ENCODE measurements at places on chromosomes 2 and 18. TPM values are rescaled to one million over a fixed set of nuclear protein-coding genes. Genes with fewer than 3 reads are reported as not detected.
A peak's percentile ranks its signal among the peaks of the same experiment; 100 is the strongest.

NAGK gene
- total RNA-seq: 87.1 TPM

- H3K27me3 ChIP-seq: peaks cover 44% of the 10 kb centered on the region
- H3K4me1 ChIP-seq: peaks cover 6% of the 10 kb centered on the region
- H3K4me3 ChIP-seq: no peak overlapping the region
- no peaks in the 10 kb centered on the region for H3K36me3 ChIP-seq
- H3K27ac ChIP-seq: no peak overlapping the region
Observed at GRCh38 chr2:11556101-11556806, 22.4 kb downstream of the GREB1 start.

CDH20 gene
- 0.14 TPM for total RNA-seq

LIMS2 gene
- total RNA-seq: 24.9 TPM

- H3K4me1 ChIP-seq: peaks cover 29% of the 10 kb centered on the region
- H3K27me3 ChIP-seq: no peaks in the 10 kb centered on the region
- peaks cover 49% of the 10 kb centered on the region for H3K36me3 ChIP-seq
- H3K27ac ChIP-seq: peak overlapping the region; percentile 3
Observed at GRCh38 chr2:69615969-69616368, 27.6 kb downstream of the AAK1 start.

- no peak for DNase-seq
- H3K27me3 ChIP-seq: peaks cover 79% of the 10 kb centered on the region
- H3K27ac ChIP-seq: no peak overlapping the region
- H3K36me3 ChIP-seq: no peaks in the 10 kb centered on the region
- peaks cover 4% of the 10 kb centered on the region for H3K4me1 ChIP-seq
- H3K4me3 ChIP-seq: no peak overlapping the region
Observed at GRCh38 chr2:219001100-219001576, 7.9 kb upstream of the CRYBA2 start.

PRADC1 gene
- total RNA-seq: 11.6 TPM

DNA sequence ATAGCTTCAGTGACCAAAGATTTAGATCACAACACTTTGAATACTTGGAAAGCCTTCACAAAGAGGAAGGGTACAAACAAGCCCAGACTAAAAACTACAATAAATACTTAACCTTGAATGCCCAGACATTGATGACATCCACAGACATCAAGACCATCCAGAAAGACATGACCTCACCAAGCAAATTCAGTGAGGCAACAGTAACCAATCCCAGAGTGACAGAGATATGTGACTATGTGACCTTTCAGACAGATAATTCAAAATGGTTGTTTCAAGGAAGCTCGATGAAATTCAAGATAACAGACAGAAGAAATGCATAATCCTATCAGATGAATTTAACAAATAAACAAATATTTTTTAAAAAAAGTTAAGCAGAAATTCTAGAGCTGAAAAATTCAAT is 19.9 kb upstream of the EVA1A start:
- H3K4me3 ChIP-seq: no peak overlapping the region
- no peak overlapping the region for H3K27ac ChIP-seq

DNA sequence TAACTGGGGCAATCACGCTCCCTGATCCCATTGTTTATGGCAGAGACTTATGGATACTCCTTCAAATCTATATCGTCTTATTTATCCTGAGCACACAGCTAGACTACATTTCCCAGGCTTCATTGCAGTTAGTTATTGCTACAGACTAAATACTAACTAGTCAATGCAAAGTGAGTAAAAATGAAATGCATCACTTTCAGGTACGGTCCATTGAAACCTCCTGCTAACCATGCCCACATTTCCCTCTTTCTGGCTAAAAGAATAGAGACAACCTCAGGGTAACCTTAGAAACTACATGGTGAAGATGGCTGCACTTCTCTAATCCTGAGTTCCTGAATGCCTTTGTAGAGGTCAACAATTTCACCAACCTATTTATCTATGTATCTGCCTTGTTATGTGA is 437.4 kb downstream of the EPHA4 start:
- DNase-seq: no peak
- H3K27me3 ChIP-seq: no peaks in the 10 kb centered on the region
- H3K27ac ChIP-seq: no peak overlapping the region

ABCB11 gene
- total RNA-seq: not detected

DNA sequence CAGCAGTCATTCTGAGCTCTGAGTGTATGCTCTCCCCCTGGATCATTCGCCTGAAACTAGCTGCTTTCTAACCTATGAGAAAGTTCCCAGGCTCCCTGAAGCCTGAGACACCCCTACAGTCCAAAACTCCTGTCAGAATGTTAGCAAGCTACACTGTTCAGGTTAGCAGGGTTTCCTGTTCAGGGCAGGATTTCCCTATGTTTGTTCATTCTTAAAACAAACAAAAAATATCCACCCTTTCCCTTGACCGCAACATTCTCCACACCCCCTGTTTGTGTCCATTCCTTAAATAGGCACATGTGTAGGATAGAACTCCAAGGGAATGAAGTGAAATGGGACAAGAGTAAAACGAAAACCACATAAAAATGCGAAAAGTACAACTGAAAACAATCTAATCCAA is 83.1 kb downstream of the KLF7 start:
- H3K4me1 ChIP-seq: peaks cover 6% of the 10 kb centered on the region
- H3K4me3 ChIP-seq: no peak overlapping the region
- no peak overlapping the region for H3K27ac ChIP-seq
- DNase-seq: no peak

- DNase-seq: no peak
- H3K4me3 ChIP-seq: no peak overlapping the region
- no peaks in the 10 kb centered on the region for H3K36me3 ChIP-seq
- H3K27ac ChIP-seq: no peak overlapping the region
- no peaks in the 10 kb centered on the region for H3K4me1 ChIP-seq
Observed at GRCh38 chr18:59661891-59662701, 35.1 kb downstream of the CCBE1 start.
